Esophagus squamous epithelium (tissue), 5 donors: ENCODE measurements at places on chromosomes 11 and 22.

DNA sequence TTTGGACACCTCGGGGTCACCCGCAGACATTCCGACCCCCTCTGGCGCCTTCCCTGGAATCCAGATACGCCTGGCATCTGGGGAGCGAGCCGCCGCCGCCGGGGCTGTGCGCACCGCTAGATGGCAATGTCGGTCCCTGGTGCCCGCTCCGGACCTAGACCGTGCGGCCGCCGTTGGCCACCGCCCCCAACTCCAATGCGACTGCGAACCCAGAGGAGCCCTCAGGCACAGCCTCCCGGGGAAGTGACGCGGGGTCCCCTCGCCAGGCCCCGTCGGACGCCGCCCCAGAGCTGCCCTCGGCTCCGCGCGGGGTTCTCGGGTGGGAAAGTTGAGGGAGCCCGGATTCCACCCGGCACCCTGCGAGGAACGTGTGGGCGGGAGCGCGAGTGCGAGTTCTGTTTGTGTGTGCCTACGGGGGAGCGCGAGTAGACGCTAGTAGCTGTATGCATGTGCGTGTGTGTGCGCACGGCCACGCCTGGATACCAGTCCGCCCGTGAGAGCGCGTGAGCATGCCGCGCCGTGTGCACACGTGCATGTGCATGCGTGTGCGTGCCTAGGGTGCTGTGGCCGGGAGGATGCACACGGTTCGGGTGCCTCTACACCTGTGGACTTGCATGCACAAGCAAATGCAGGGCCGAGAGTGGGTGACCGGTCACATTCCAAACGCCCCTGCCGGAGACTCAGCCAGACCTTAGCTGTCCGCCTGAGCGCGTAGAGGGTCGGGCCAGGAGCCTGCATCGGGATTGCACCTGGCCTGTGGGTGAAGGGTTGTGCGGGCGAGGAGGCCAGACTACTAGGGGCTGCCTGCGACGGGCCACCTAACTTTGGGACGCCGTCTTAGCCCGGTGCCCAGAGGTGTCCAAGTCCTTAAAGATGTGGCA, 1.9 kb downstream of the CHRM4 start:
- no peak for DNase-seq

- DNase-seq: no peak
These were observed 1512.0 kb downstream of the BRD1 start for GRCh38 chr22:48315439-48316256.

DNA sequence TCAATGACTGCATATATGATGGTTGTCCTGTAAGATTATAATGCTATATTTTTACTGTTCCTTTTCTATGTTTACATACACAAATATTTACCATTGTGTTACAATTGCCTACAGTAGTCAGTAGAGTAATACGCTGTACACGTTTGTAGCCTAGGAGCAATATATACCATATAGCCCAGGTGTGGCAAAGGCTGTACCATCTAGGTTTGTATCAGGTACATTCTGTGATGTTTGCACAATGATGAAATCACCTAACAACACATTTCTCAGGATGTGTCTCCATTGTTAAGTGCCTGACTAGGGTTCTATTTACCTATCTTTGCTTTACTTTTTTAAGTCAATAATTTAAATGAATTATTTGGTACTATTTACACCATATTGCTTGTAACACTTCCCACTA, 21.9 kb downstream of the PRR5L start:
- no peak for DNase-seq

DNA sequence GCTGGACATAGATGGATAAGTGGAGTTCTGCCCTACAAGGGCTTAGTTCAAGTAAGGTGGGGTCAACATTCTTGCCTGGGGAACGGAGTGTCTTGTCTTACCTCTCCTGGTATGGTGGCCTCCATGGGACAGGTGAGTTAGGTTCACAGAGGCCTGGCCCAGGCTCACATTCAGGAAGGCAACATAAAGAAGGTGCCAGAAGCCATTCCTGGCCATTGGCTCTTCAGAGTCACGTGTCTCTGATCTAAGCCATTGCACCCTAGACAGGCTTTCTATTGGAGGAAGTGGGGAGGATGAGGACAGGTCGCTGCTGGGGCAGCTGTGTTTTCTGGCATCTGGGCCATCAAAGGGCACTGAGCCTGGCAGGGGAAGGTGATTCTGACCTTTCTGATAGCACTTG, 14.8 kb downstream of the LMO2 start:
- DNase-seq: no peak

DNA sequence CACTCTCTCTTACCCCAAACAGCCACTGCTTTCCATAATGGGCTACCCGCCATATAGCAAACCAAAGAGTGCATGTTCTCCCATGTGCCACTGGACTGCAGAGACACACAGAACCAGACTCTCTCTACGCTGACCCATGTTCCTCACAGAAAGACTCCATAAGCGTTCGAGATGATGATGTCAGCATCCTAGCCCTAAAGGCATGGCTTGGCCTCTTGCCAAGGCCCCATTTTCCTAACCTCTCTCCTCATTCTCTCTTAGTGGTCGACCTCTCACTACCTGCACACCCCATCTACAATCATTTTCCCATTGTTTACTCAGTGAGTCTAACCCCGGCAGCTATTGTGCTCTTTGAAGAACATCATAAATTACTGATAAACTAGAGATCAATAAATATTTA, 4.9 kb downstream of the NDUFC2 start:
- no peak for DNase-seq

- no peak for DNase-seq
These were observed 22.5 kb downstream of the H19 start for GRCh38 chr11:1975185-1975584.

DNA sequence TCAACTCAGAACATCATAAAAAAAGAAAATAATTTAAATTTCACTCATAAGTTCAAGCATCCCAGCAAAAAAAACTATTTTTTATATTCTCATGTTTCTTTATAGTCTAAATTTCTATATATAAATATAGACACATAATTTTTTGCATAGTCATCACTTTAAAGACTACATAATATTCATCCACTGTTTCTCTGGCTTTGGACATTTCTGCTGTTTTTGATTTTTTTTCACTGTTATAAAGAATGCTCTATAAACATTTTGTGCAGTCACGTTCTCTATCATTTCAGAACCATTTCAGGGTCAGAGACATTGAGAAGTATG, 59.7 kb upstream of the CLPB start:
- DNase-seq: no peak

GRCh38 chr11:108973402-108974162, 308.7 kb downstream of the DDX10 start:
- no peak for DNase-seq

- no peak for DNase-seq
These were observed 88.6 kb upstream of the CRYBB3 start for GRCh38 chr22:25110846-25111578.

- no peak for DNase-seq
These were observed 49.1 kb downstream of the ARRB1 start for GRCh38 chr11:75302371-75302770.

DNA sequence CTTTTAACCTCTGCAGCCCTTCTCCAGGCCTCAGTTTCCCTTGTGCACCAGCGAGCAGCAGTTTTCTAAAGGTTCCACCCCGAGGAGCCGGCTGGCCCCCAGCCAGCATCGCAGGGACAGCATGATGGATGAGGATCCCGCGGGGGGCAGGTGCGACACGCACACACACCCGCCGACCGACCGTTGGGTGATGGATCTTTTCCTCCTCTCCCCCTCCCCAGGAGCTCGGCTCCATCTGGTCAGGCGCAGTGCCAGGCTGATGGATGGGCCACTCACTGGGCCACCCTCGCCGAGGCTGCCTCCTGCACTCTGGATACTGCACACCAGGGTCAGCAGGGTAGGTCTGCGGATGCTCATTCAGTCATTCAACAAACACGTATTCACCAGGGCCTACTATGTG, 12.8 kb upstream of the CABP7 start:
- no peak for DNase-seq

DNA sequence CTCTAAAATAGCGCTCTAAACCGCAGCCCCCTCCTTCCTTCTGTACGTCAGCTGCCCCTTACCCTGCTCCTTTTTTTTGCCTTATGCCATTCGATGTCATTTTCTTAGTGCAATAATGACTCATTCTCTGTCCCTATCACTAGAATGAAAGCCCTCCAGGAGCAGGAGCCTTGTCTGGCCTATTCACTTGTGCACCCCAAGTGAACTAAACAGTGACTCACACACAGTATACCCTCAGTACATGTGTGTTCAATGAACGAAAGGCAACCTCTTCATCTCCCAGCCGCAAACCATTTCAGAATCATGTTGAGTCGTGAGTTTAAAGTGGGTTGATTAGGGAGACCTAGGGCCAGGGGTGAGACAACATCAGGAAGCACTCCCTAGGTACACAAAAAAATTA, 50.7 kb upstream of the SPATA19 start:
- no peak for DNase-seq

DNA sequence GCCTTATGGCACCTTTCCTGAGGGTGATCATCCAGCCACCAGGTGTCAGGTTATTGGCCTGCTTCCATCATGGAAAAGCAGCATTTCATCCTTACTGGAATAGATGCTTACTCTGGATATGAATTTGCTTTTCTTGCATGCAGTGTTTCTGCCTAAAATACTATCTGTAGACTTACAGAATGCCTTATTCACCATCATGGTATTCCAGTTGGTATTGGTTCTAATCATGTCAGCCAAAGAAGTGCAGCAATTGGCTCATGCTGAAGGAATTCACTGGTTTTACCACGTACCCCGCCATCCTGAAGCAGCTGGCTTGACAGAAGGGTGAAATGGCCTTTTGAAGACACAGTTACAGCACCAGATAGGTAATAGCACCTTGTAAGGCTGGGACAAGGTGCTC, 194.2 kb downstream of the AASDHPPT start:
- DNase-seq: no peak

GRCh38 chr22:27378995-27379394, 422.6 kb downstream of the MN1 start:
- DNase-seq: no peak

- no peak for DNase-seq
These were observed 20.2 kb upstream of the SEPTIN5 start for GRCh38 chr22:19693981-19694670.

DNA sequence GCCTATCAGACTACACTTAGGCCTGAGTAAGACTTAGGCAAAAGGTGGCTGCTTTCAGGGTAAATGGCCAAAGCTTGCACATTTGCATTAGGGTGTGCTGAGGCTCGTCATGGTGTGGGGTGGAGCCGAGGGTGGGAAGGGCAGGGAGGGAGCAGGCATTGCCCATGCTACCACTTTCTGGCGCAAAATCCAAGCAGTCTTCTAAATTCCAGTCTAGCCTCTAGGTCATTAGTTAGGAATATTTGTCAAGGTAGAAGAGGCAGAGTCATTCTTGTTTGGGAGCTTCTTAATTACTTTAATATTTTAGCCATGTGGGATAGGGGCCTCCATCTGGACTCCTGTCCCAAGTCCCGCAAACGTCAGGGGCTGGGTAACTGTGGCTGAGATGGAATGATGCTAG, 28.6 kb downstream of the SCUBE1 start:
- no peak for DNase-seq

- no peak for DNase-seq
These were observed 3.4 kb downstream of the EMID1 start for GRCh38 chr22:29208879-29209623.

DNA sequence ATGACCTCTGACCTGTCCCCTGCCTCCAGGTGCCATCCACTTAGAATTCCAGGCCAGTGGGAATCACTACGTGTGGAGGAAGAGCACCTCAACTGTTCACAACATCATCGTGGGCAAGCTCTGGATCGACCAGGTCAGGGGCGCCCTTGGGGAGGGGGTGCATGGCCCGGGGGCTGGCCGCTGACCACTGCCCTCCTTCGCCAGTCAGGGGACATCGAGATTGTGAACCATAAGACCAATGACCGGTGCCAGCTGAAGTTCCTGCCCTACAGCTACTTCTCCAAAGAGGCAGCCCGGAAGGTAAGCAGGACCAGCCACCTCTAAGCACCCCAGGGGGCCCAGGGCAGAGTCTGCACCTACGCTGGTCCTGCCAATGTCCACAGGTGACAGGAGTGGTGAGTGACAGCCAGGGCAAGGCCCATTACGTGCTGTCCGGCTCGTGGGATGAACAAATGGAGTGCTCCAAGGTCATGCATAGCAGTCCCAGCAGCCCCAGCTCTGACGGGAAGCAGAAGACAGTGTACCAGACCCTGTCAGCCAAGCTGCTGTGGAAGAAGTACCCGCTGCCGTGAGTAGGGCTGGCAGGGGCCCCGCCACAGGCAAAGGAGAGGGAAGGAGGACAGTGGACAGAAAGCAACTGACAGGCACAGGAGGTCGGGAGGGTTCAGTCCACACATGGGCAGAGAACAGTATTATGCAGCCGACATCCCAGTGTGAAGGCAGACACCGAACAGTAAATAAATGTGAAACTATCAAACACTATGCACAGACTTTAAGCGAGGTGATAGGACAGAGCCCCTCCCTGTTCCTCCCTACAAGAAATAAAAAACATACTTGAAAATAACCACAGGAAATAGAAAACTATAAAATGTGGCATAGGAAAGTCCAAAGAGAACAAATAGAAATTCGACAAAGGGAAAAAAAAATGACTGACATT, 74.9 kb downstream of the MORC2 start:
- no peak for DNase-seq

GRCh38 chr22:42363892-42364291, 68.3 kb downstream of the NFAM1 start:
- no peak for DNase-seq
